Activated gamma-delta T cell (primary cell): ENCODE measurements at places on chromosomes 11 and 22.

GRCh38 chr11:128412847-128413791 lies 174.2 kb downstream of the ETS1 start:
- DNase-seq = no peak

- DNase-seq = no peak
These were observed 66.9 kb downstream of the BBOX1 start for GRCh38 chr11:27107548-27107947.

DNA sequence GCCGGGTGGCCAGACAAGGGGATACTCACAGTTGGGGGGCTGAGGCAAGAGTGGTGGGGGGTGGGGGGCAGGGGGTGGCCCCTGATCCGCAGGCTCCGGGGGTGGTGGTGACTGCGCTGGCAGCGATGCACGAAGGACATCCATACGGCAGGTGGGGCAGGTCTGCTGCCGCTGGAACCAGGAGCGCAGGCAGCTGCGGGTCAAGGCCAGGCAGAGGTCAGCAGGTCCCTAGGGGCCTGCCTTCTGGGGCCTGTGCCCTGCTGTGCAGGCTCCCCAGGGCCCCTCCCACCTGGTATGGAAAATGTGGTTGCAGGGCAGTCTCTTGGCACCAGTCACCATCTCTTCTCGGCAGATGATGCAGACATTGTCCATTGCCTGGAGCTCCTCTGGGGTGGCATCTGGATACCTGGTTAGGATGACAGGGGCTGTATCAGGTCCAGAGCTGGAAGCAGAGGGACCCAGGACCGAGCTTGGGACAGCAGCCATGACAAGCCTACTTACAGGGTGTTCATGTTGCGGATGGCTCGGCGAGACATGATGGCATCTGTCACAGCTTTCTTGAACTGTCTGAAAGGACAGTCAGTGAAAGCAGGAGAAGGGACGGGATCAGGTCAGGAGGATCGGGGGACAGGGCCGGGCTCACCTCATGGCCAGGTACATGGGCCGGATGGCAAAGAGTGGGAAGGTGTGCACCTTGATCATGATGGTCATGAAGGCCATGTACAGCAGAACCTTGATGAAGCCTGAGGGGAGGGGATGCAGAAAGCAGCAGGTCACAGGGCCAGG lies 3.5 kb downstream of the SYVN1 start:
- no peak for DNase-seq

- DNase-seq = no peak
These were observed 40.0 kb downstream of the LINC01488 start for GRCh38 chr11:69521457-69521856.

DNA sequence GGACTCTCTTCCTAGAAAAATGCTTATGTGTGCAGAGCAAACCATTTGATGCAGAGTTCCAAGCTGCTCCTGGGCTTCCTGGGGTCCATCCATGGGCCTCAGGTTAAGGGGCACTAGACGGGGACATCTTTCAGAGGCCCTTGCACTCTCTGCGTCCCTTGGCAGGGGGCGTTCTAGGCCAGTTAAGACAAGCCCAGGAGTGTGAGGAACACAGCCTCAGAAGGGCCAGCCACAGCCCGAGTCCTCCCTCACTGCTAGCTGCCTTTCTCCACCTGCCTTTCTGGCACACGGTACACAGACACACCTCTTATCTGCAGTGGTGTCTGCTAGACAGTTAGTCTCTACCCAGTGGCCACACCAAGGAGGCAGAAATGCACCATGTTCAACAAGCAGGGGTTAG lies 18.0 kb upstream of the BID start:
- no peak for DNase-seq

DNA sequence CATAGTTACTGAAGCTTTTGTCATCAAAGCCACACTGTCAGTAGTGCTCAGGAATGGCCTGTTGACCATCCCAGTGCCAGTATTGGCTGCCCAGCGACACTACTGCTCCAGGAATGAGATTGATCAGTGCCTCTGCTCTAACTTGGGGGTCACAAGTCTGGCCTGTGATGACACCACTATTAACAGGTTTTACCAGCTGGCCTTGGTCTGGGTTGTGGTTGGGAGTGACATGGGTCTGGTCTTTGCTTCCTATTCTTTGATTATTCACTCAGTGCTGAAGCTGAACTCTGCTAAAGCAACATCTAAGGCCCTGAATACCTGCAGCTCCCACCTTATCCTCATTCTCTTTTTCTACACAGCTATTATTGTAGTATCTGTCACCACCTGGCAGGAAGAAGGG lies 21.5 kb downstream of the OR56B4 start:
- DNase-seq = no peak

- DNase-seq = no peak
These were observed 46.2 kb downstream of the FLRT1 start for GRCh38 chr11:64081745-64082442.

- DNase-seq = no peak
These were observed 1.7 kb downstream of the MN1 start for GRCh38 chr22:27799827-27800249.

- DNase-seq = no peak
These were observed 47.0 kb upstream of the CARS1 start for GRCh38 chr11:3104051-3104714.

DNA sequence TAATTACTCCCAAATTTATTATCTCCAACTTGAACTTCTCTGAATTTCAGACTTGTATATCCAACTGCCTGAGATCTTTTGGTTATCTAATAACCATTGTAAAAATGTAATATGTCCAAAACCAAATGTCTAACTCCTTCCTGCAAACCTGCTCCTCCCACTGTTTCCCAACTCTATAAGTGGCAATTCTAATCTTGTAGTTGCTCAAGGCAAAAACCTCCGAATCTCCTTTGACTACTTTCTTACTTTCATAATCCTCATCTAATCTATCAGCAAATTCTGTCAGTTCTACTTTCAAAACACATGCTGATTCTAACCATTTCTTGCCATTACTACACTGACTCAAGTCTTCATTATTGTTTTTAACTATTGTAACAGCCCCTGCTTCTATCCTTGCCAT lies 55.7 kb downstream of the FAM168A start:
- DNase-seq = no peak

GRCh38 chr11:34656062-34656720 lies 35.3 kb downstream of the EHF start:
- DNase-seq = no peak

- DNase-seq = no peak
These were observed 123.0 kb downstream of the WT1 start for GRCh38 chr11:32312206-32312817.

- DNase-seq = no peak
These were observed 83.9 kb downstream of the GALNT18 start for GRCh38 chr11:11537871-11538270.

DNA sequence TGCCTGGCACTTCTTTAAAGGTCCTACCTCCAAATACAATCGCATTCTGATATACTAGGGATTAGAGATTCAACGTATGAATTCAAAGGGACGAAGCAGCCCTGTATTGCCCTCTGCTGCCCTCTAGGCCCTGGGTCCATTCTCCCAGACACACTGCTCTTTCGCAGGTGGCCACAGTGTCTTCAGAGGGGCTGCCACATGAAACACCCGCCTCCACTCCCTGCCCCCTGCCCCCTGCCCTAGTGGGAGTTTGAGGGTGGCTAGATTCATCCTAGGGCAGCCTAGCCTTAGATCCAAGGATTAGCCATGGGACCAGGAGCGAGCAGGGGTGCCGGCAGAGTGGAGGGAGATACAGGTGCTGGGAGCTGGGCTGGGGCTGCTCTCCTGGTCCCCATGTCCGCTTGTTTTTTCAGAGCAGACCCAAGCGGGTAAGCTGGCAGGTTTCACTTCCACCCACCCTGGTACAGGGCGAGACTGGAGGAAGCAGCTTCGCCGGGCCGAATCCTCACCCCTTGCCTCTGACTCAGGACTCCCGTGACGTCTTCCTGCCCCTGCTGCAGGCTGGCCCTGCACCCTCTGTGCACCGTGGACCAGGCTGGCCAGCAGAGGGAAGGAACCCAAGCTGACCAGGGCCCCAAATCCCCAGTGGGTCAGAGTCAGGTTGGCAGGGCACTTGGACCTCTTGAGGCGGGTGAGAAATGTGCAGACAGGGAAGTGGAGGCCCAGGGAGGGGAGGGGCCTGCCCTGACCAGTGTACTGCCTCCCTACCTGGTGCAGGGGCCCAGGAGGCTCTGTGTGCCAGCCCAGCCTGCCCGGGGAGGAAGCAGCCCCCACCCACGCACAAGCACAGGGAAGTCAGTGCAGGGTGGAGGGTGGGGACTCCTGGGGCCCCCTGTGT lies 28.4 kb upstream of the HMOX1 start:
- no peak for DNase-seq

GRCh38 chr22:48900626-48901025 lies 927.0 kb downstream of the BRD1 start:
- no peak for DNase-seq
